Left kidney (tissue), 8 donors: ENCODE measurements at places on chromosomes 16 and 17.

DNA sequence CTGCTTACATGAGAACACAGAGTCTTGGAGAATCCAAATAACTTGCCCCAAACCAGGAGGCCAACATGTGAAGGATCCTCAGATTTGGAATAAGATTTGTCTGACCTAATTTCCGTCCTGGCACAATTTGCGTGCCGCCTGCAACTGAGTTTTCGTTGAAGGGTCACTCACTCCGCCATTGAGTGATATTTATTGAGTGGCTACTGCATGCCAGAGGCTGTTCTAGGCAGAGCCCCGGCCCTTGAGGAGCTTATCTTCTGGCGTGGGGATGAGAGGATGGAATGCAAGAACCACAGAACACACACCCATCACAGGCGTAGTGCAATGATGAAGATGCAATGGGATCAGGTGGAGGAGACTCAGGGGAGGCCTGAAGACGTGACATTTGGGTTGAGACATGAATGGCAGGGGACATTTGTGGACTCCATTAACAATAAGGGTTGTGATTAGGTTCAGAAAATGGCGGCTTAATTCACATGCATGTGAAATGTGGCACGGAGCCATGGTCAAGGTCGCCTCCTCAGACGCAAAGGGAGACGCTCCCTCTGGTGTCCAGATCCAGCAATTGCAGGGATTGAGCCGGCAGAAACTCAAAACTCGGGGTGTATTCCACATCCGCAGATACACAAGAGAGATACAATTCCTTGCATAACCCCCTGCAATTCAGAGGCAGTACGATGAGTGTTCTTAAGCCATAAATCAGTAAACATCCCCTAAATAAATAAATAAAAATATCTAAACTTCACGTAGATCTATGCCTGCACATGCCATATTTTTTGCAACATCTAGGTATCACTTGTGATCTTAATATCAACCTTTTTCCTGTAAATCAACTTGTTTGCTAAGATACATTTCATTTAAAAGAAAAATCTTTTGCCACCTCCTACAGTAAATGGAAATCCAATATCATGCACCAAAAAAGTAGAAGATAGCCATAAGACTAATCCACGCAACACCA, 57.9 kb upstream of the CACNG4 start:
- DNase-seq = peak; percentile 80

DNA sequence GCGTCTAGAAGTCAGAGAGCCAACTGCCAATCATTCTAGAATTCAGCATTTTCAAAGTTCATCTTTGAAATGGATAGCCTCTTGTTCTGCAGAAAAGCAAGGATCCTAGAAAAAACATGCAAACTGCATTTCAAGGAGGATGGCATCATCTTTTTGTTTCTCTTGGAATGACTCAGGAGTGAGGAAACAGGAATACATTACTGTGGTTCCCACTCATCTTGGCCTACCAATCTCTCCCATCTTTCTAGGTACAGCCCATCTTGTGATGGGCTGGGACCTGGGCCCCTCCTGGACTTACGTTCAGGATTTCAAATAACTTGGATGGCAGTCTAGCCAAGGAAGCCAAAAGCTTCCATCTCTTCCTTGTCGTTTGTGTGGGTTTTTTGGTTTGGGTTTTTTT, 363.4 kb downstream of the CDH13 start:
- DNase-seq = no peak

DNA sequence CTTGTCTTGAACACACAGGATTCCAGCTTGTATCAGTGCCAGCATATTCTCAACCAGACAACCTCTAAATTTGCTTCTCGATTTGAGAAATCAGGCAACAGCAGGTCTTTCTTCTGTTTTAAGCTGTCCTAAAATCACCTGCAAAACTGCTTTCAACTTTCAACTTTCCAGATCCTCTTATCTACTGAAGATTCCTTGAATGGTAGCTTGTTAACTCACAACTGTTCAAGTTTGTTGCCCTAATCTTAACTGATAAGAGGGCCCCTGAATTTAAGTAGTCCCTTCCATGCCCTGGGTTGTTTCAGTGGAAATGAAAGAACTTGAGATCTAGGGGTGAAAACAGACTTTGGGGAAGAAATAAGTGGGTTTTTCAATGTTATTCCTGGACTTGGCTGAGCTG, 57.2 kb downstream of the CHD9 start:
- DNase-seq = no peak

DNA sequence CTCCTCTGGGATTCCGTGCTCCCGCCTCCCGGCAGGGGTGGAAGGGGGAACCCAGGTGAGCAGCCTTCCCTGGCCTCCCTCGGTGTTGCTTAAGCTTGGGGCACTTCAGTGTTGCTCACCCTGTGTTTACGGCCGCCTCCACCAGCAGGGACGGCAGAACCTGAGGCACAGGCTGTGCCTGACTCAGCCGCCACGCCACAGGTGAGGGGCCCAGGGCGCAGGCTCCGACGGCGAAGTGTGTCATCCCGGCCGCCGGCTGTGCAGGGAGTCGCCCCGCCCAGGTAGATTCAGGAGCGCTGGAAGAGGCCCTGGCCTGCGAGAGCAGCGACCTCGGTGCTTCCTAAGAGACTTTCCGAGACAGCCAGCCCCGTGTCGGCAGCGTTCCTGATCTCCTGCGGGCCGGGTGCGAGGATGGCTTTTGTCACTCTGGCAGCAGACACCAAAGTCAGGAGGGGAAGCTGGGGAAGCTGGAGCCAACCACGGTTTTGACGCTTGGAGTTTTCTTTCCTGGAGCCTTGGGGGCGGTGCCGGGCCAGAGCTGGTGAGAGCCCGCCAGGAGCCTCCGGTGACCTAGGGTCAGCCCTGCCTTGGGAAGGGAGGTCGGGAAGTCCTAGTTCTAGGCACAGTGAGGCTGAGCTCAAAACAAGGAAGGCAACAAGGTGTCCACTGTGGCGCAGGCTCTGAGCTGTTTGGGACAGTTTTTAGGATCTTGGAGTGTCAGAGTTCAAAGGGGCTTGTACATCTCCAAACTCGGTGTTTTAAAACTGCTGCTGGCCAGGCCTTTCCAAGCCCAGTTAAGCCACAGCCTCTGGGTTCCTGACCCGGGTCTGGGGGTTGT, 2.1 kb downstream of the GSE1 start:
- no peak for DNase-seq

GRCh38 chr17:11950771-11951519, 46.3 kb downstream of the ZNF18 start:
- DNase-seq = no peak

GRCh38 chr17:46764709-46765401, 53.6 kb downstream of the WNT3 start:
- DNase-seq = no peak

- DNase-seq = peak; percentile 40
Measured at GRCh38 chr16:19375561-19376158, 42.0 kb upstream of the TMC5 start.

- no peak for DNase-seq
Measured at GRCh38 chr16:19657831-19658230, 60.2 kb downstream of the KNOP1 start.

GRCh38 chr17:7112510-7113108, 2.0 kb downstream of the ASGR2 start:
- no peak for DNase-seq

GRCh38 chr17:78356101-78356713, 3.7 kb downstream of the SOCS3 start:
- DNase-seq = no peak

DNA sequence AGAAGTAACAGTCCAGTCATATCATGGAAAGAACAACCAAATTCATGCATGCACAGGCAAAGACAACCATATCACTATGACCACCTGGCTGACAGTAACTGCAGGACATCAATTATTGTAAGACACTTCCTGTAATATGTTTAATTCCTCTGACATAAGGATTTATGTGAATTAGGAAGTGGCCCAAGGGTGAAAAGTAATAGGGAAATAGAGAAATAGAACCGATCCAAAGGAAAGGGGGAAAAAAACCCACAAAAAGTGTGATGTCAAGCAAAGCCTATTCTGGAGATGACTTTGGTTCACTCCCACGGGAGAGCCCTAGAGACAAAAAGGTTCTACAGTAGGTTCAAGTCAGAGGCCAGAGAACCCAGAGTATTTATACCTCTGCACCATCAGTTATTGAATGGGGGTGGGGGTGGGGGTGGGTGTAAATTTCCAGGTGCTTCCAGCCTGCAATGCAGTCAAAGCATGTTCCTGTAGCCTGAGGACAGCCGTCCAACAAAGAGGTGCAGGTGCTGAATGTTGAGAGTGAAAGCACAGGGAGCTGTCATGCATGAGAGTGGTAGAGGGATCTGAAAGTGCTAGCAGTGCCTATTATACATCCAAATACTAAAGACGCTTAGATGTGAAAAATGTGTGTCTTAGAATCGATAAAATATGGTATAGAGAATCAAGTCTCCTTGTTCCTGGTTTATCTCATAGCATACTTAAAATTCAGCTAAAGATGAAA, 95.6 kb upstream of the HLF start:
- DNase-seq = no peak
